Caki2 (cell line): ENCODE measurements at places on chromosomes 3 and 15. TPM values are rescaled to one million over a fixed set of nuclear protein-coding genes. Genes with fewer than 3 reads are reported as not detected.

- peak; percentile 29 for DNase-seq
Measured at GRCh38 chr15:91099995-91100813, at the start of gene SV2B. SV2B (plus strand) TSS chr15:91100257; CDS start chr15:91226264, 126,007 bp downstream.

DNA sequence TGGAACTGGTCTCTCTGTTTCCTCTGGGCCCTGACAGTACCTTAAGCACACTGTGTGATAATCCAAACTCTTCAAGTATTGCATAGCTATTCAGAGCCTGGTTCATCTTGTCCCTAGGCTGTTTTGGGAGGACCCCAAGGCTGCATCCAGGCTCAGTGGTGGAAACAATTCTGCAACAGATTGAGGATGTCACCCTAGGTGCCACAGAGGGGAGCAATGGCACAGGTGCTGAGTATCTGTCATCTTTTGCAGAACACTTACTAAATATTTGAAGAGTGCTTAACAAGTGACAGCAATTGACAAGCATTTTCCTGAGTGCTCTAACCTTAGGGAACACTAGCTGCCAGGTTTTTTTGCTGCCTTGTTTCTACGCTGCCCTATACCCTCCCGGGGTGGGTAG lies 27.8 kb downstream of the STARD5 start:
- no peak for DNase-seq

- no peak for DNase-seq
Measured at GRCh38 chr3:186510374-186511079, 33.7 kb downstream of the CRYGS start.

- DNase-seq, result no peak
Measured at GRCh38 chr15:77225646-77226045, 154.7 kb upstream of the TSPAN3 start.

- DNase-seq, result no peak
Measured at GRCh38 chr3:32186097-32186496, 52.4 kb upstream of the CMTM8 start.

- no peak for DNase-seq
Measured at GRCh38 chr3:131775650-131776049, 259.2 kb downstream of the CPNE4 start.

GPR15 gene
- not detected in 2 replicates for total RNA-seq

TRIM71 gene
- total RNA-seq, result not detected in 2 replicates

CACNA1D gene
- 0.24 TPM in 1 of 2 replicates, not detected in the other for total RNA-seq

ACAD9 gene
- total RNA-seq, result 27.6 and 34.2 TPM in 2 replicates
